Activated naive CD4-positive, alpha-beta T cell treated with anti-CD3 and anti-CD28 coated beads, Interleukin-2, amount 10 ng/mL, durations not matched to agents 5 hours and 36 hours (primary cell): ENCODE measurements at places on chromosomes 3 and 15. TPM values are rescaled to one million over a fixed set of nuclear protein-coding genes. Genes with fewer than 3 reads are reported as not detected.

CP gene
- total RNA-seq: not detected

SLC9C1 gene
- total RNA-seq: not detected

FBXL2 gene
- total RNA-seq: not detected

PPP1R14D gene
- total RNA-seq: not detected

GATA2 gene
- total RNA-seq: not detected

ZNF620 gene
- total RNA-seq: 3.4 TPM

FILIP1L gene
- 0.58 TPM for total RNA-seq

ZPLD1 gene
- not detected for total RNA-seq

ITPKA gene
- 0.33 TPM for total RNA-seq
